ENCODE measurements at places on chromosomes 1 and 21.

GRCh38 chr1:173206816-173207568, at the start of gene TNFSF4:
Gene TNFSF4 (minus strand): TSS chr1:173207331. CDS start chr1:173207176, 155 bp downstream.
- no peak for DNase-seq

DNA sequence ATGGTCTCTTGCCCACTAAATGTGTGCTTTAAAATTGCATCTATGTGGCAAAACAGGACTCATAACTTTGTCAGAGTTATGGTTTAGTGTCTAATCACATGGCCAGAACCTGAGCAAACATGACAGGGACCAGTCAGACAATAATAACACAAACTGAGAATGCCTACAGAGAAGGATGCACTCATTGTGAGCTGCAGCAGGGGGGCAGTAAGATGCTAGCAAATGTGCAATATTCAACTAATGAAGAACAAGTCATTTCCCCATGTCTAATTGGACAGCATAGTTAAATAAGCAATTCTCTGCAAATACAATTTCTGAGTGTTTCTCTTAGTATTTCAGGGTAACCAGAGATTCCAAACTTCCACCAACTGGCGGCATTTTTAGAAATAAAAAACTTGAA, 30.8 kb downstream of the SPAG17 start:
- DNase-seq = no peak

DNA sequence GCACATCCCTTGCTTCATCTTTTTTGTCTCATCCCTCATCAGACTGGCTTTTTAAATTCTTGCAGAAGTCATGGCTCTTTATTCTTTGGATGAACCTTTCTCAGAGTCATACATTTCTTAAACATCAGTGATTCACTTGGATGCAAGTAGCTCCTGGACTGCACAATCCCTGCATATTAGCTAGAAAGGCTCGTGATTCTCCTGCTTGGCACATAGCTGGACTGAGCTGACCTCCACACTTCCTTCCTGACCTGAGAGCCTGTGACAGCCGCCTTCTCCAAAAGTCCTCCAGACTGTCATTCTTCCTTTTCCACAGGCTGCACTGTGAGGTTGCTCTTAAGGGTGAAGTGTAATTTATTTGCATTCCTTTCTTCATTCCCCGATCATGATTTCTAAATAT, 109.4 kb downstream of the RGL1 start:
- no peak for DNase-seq

GRCh38 chr21:38986806-38987632, 181.3 kb downstream of the ETS2 start:
- DNase-seq = no peak

DNA sequence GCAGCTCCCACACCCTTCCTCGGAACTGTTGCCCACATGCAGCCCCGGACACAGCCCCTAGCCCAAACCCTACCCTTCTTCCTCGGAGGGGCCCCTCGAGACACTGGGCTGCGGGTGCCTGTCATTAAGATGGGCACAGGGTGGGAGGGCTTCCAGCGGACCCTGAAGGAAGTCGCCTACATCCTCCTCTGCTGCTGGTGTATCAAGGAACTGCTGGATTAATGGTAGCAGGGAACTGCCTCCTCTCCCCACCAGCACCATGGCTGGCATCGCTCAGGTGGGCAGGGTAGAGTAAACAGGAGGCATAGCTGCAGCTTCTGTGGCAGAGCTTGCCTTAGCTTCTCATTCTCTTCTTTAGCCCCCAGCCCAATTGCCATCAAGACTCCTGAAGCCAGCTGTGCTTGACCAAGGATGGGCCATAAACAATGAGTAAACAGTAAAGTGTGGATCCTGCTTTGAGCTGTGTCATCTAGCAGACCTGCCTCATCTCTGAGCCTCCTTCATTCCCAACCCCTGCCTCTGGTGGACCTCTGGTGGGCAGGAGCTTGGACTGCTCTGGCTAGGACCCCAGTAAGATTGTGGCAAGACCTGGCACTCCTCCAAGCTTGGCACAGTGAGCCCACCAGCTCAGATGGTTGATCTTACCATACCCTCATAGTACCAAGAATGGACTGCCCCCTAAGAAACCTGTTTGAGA, at the start of gene LENEP:
Gene LENEP (plus strand): TSS at position 15 of the 697 bp plus-strand sequence. CDS start 22 bp downstream, at position 37.
- DNase-seq = no peak

GRCh38 chr1:58780836-58781452, 2.9 kb downstream of the JUN start:
- no peak for DNase-seq

DNA sequence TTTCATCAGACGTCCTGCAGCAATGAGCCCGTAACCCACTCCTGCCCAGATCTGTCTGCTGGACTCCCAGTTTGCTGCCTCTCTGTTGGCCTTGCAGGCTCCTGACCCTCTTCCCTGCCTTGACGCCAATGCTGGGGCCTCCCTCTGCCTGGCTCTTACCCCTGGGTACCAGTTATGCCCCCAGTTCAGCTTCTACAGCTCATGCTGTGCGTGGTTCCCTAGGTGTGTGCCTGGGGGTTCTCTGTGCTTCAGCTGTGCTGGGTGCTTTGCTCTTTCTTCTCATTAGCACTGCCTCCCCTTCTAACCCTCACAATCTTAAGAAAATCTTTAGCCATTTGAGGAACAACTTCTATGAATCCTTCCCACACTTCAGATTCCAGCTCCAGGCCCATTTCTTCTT, 151.4 kb downstream of the ZSCAN20 start:
- no peak for DNase-seq

DNA sequence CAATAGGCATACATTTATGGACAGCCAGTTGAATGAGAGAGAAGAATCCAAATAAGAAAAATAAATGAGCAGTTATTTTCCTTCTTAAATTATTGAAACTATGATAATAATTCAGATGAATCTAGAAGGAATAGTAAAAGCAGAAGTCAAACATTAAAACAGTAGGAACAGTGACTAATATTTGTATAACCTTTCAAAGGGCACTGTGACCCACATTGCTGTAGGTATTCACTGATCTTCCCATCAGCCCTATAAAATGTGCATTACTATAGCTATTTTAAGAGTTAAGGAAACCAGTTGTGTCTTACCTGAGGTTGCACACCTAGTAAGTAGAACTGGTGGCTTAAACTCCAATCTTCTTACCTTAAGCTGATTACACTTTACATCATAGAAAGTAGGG, 102.8 kb upstream of the ARTN start:
- no peak for DNase-seq

DNA sequence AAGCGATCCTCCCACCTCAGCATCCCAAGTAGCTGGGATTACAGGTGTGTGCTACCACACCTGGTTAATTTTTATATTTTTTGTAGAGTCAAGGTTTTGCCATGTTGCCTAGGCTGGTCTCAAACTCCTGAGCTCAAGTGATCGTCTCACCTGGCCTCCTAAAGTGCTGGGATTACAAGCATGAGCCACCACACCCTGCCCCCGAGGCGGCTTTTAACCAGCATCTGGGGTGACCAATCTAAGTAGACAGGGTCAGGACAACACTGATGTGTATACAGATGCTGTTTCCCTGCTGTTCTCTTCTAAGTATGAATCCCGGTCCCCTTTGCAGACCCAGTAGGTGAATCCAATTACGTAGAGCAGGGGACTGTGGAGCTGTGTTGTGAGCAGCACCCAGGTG, 23.9 kb downstream of the THAP3 start:
- DNase-seq = no peak

GRCh38 chr1:153536671-153537375, 1.0 kb upstream of the S100A6 start:
- no peak for DNase-seq

- no peak for DNase-seq
Measured at GRCh38 chr1:198437332-198437731, 103.1 kb downstream of the ATP6V1G3 start.

- DNase-seq = no peak
Measured at GRCh38 chr1:30668024-30668423, 55.4 kb downstream of the MATN1 start.

DNA sequence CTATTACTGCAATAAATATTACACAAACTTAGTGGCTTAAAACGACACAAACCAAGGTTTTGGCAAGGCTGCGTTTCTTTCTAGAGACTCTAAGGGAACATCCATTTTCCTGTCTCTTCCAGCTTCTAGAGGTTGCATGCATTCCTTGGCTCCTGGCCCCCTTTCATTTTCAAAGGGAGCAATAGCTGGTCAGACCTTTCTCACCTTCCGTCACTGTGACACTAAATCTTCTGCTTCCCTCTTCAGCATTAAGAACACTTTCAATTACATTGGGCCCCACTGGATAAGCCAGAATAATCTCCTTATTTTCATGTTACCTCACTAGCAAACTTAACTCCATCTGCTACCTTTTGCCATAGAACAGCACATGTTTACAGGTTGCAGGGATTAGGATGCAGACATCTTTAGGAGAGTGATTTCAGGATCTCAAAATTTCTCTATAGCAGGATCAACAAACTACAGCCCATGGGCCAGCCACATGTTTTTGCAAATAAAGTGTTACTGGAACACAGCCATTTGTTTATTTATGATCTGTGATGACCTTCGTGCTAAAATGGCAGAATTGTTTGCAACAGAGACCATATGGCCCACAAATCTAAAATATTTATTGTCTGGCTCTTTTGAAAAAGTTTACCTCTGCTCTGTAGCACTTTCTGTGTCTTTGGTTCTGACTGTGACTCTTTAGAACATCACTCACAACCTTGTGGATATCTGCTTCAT, 221.5 kb upstream of the SGIP1 start:
- no peak for DNase-seq

- DNase-seq = no peak
Measured at GRCh38 chr21:32382108-32382644, 10.6 kb downstream of the URB1 start.

- no peak for DNase-seq
Measured at GRCh38 chr1:30008372-30008997, 714.9 kb downstream of the MATN1 start.

DNA sequence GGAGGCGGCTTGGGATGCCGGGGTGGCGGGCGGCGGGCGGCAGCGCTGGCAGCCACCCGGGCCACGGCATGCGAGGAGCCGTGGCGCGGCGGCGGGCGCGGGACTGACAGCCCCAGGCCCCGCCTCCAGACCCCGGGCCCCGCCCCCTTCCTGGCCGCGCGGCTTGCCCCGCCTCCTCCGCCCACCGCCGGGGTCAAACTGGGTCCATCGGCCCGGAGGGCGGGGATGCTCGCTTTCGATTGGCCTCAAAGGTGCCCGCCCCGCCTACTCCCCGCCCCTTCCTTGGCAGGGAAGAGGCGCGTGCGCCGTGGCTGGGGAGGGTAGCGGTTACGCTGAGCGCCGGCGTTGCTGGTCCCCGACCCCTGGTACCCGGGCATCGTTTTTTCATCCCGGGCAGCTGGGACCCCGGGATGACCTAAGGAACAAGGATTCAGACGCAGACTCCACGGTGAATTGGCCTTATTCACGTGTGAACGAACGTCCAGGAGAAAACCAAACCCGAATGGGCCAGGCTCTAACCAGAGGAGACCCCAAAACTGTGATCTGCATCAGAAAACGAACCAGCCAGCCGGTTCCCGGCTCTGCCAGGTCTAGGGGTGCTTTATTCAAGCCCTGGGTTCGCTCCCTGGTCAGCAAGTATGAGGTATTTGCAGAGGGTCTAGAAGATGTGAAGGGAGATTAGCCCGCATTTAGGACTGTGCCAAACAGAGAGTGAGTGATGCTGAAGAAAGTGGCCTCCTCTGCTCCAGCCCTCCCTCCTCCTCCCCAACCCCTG, 117.2 kb upstream of the GUCA2B start:
- peak; percentile 93 for DNase-seq

GRCh38 chr1:223662943-223663342, 2.6 kb downstream of the CAPN8 start:
- no peak for DNase-seq

GRCh38 chr1:3543076-3544039, 68.0 kb downstream of the MEGF6 start:
- DNase-seq = no peak

DNA sequence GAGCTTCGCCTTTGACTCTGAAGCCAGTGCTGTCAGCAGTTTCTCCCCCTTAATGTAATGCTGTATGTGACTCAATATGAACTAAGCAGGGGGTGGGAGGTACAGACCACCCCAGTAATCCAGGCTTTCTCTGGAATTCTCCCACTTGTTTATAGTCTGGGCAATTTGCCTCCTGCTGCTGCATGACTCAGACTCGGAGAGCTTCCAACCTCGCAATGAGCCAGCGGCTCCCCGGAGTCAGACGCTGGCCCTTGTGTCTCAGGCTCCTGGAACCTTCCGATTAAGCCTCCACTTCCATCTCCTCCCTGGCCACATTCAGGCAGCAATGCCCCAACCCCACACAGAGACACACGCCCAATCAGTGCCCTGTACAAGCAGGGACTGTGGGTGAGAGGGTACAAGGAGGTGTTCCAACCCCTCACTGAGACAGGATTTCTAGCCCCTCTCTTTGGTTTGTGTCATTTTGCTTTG, 471.7 kb upstream of the VAMP3 start:
- DNase-seq = peak; percentile 46

Measured in omental fat pad (tissue), 4 donors.